ENCODE measurements at places on chromosomes 6 and 20.
A peak's percentile ranks its signal among the peaks of the same experiment; 100 is the strongest.

DNA sequence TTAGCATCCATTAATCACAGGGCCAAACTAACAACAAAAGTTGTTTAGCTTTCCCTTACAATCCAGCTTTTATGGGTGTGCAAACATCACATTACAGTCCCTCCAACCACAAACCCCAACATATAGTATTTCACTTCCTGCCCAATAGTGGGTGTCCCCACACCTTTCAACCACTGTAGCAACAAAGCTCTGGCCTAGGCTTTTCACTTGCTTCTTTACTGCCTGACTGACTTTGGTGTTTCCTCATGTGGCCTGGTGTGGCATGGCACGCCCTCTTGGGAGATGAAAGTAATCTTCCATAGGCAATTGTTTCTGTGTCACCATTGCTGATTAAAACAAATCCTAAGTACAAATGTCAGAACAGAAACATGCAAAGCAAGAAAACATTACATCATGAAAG lies 46.3 kb downstream of the MCM8 start:
- no peak for DNase-seq

GRCh38 chr20:4811661-4812181 lies 90.0 kb downstream of the PRND start:
- DNase-seq: no peak

DNA sequence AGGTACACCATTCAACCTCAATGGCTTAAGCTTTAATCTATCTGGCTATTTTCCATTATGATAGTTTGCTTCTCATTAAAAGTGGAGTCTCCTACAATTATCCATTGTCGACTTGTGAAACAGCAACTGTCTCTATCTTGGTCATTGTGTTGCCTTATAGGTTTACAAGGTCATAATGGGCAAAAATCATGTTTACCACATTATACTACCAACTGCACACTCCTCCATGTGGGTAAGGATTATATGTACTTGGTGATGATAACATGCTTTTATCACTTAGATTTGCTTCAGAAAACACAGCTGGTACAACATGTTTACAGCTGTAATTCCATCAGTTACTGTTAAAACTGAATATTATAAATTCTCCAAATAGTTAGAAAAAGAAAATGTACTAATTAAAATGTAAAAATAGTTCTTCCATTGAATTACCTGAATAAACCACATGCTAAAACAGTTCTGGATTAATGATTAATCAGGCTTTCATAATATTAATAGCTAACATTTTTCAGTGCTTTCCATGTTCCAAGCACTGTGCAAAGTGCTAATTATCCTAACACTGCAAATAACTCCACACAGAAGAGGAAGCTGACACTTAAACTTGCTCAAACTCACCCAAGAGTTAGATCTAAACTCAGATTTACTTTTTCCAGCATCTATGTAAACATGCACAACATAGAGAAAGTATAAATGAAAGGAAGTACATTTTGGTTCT lies 96.7 kb downstream of the OGFRL1 start:
- no peak for DNase-seq

- DNase-seq: no peak
Measured at GRCh38 chr6:89021629-89022028, 58.2 kb upstream of the RNGTT start.

GRCh38 chr6:114342086-114342825 lies 567 bp downstream of the HS3ST5 start:
- DNase-seq: peak; percentile 6

- no peak for DNase-seq
Measured at GRCh38 chr6:11362564-11362963, 130.1 kb upstream of the NEDD9 start.

- DNase-seq: peak; percentile 8
Measured at GRCh38 chr6:101818051-101818450, 424.5 kb downstream of the GRIK2 start.

- DNase-seq: no peak
Measured at GRCh38 chr20:59020938-59021551, 1.8 kb downstream of the TUBB1 start.

- no peak for DNase-seq
Measured at GRCh38 chr6:16741112-16742016, 19.9 kb downstream of the ATXN1 start.

DNA sequence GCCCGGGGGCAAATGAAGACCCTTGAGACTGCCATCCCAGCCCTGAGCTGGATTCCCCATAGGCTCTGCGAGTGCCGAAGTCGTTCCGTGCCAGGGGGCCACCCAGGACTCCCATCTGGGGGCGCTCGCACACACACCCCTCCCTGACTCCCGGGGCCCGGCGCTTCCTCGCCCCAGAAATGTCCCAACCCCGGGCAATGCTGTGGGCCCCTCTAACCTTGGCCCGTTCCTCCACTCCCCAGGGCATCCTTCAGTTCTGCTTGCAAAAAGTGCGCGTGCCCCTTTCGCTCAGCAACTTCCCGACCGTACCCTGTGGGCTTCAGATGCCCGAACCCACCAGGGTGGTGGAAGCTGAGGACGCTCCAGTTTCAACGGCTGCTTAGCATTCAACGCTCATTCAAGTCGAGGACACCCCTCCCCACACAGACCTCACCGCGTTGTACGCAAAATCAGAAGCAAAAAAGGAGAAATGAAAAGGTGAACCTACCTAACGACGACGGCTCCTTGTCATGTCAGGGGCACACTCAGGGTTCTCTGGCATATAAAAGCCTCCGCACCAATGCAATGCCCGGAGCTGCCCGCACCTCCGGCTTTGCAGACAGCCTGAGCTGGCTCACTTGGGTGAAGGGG lies 25.3 kb downstream of the RIPOR2 start:
- no peak for DNase-seq

GRCh38 chr6:15770347-15771143 lies 107.7 kb upstream of the DTNBP1 start:
- DNase-seq: no peak

- DNase-seq: no peak
Measured at GRCh38 chr6:71157345-71157744, 131.3 kb upstream of the OGFRL1 start.
